ENCODE measurements at places on chromosomes 1 and 21.

GRCh38 chr1:41917835-41918449 lies 780 bp downstream of the HIVEP3 start:
- DNase-seq: peak; percentile 71

DNA sequence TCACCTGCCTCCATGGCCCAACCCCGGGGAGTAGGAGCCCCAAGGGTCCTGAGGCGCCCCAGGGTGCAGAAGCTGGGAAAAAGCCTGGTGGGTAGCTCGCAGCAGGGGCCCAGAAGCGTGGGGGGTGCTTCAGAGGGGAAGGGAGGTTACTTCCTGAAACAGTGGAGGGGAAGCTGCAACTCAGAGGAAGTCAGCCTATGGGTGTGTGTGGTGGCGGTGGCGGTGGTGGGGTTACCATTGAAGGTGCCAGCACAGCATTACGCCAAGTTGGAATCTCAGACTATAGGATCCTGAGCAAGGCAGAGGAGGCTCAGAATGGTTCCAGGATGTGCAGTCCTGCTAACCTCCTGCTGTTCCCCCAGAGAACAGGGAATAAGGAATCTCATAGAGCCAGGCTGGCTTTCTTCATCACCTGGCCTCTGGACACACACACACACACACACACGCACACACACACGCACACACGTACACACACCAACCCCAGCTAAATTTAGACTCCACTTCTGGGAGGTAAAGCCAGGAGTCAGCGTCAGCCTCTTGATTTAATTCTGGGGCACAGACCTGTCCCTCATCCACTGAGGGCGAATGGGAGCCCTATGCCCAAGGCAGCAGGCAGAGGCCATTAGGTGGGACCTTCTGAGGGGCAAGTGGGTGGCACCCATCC lies 1.3 kb downstream of the DENND4B start:
- DNase-seq: peak; percentile 81

GRCh38 chr21:36384885-36385232 lies 333 bp upstream of the CHAF1B start:
- no peak for DNase-seq

DNA sequence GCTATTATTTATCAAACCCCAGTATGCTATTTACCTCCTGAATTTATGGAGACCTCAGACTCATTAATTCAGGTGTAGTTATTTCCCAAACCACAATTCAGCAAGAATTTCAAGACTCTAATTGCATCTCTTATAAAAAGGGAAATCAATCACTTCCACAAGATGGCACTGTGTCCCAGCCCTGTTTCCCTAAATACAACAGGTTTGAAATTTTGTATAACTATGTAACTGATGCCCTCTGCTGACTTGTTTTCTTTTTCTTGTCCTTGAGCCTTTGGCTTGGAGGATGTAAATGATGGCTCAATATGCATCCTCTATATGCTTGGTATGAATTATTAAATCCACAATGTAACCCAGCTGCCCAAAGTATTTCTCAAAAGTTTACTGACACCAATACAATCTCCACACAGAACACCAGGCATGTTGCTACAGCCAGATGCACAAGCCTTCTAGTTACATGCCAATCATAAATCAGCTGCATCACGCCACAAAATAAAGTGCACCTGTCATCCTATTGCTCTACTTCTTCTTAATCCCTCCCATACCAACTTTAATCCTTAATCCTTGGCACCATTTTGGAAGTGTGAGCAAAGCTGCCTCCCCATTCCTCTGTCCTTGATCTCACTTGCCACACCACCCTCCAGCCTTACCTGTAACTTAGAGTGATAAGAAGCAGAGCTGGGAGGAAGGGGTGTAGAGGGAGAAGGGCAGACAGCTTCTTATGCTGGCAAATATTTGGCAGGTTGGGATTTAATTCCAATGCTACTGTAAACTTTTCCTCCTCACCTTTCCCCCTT lies 9.0 kb downstream of the C1orf105 start:
- DNase-seq: no peak

Data from left ventricle myocardium superior (tissue), 1 donor.